Heart left ventricle (tissue), 16 donors: ENCODE measurements at places on chromosomes 3 and 15. TPM values are rescaled to one million over a fixed set of nuclear protein-coding genes. Genes with fewer than 3 reads are reported as not detected.

- no peak for DNase-seq
Observed at GRCh38 chr3:185760550-185760949, 64.3 kb downstream of the IGF2BP2 start.

DNA sequence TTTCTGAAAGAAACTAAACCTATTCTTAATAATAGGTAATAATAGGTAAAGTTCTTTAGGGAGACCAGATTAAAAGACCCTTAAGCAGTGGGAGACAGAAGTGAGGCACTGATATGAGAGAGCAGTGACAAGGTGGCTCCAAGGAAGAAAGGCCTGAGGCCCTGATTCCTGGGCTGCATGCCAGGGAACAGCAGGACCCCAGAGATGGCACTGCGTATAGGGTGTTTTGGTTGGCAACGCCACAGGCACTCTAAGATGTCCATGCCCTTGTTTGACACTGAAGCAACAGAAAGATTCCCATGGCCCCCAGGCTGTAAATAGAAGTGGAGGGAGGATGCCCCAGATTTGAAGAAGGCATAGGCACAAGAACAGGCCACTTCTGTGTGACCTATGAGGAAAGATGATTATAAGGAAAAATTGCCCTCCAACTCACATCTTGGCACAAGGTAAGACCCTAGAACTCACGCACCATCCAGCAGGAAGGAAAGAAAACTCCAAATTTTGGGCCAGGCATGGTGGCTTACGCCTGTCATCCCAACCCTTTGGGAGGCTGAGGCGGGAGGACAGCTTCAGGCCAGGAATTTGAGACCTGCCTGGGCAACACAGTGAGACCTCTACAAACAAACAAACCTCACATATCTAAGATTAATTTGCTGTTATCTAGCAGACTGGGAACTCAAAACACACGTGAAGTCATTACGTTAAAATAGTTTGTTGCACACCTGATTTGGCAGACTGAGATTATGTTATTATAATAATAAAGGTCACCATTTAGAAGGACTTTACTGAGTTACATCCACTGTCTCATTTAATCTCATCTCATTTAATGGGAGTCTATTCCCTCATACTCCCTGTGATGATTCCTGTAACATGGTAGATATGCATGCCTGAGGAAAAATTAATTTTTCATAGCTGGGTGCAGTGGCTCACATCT, 10.5 kb upstream of the BLM start:
- no peak for DNase-seq

DNA sequence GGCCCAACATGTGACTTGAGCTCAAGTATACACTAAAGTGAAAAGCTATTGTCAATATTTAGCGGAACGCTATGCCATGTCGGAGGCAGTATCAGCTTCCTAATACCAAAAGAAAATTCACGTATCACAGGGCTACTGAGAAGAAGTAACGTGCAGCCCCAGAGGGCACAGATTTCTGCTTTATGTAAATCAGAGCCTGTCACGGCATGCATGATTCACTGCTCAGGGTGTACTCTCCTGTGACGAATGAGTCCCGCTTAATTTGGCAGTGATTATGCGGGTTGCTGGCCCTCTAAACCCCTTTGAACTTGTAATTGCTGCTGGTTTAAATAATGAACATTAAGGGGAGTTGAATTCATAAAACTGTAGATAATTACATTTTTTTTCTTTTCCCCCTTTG, 85.3 kb downstream of the MEIS2 start:
- DNase-seq: peak; percentile 51

DNA sequence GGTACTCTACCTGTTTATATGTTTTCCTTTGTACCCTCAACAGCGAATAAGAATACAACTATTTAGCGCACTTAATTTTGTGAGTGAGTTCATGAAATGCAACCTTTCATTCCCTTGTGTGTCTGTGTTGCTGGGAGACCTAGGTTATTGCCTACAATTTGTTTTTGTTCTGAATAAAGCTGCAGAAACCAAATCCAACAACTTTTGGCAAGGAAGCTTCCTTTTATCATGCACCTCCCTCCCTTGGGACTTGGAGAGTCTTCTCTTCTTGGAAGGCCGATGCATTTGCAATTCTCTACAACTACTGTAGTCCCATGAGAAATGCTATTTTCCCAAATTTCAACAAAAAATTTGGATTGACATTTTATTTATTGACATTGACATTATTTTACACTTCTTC, 1002.4 kb upstream of the CADM2 start:
- no peak for DNase-seq

GRCh38 chr3:129383292-129383860, 45.1 kb downstream of the EFCAB12 start:
- peak; percentile 62 for DNase-seq

- no peak for DNase-seq
Observed at GRCh38 chr3:182234881-182235280, 523.2 kb downstream of the SOX2 start.

DNA sequence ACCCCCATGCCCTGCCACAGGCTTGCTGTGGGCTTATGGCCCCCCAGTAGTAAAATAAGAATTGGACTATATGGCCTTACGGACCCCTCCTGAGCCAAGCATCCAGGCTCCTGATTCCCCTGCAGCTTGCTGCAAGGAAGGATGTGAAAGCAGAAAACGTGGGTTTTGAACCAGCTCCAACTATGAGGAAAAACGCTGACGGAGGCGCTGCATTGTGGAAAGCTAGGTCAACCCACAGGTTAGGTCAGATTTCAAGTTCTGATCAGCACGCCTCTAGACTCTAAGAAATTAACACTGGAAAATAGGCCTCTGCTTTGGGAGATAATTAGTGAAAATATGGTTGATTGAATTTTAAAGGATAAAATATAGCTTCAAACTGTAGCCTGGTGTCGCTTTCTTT, 195.4 kb upstream of the HES1 start:
- no peak for DNase-seq

DNA sequence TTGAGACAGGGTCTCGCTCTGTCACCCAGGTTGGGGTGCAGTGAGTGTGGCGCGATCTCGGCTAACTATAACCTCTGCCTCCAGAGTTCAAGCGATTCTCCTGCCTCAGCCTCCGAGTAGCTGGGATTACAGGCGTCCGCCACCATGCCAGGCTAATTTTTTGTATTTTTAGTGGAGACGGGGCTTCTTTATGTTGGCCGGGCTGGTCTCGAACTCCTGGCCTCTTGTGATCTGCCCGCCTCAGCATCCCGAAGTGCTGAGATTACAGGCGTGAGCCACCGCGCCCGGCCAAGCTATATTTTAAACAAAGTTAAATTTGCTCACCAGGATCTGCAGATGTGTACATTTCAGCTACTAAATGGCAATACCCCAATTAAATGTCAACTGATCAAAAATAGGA, 1.1 kb upstream of the C3orf38 start:
- DNase-seq: no peak

GRCh38 chr3:30873671-30874070, 20.8 kb downstream of the GADL1 start:
- DNase-seq: no peak

GRCh38 chr15:100078511-100079220, 263.1 kb downstream of the ADAMTS17 start:
- DNase-seq: no peak

The PLA2G4D gene
- total RNA-seq: not detected

The KLHDC8B gene
- total RNA-seq: 112 TPM

The MCTP2 gene
- 0.35 TPM for total RNA-seq

The FOXB1 gene
- total RNA-seq: not detected

The SEMA6D gene
- 17.5 TPM for total RNA-seq

The ZPLD1 gene
- not detected for total RNA-seq
